Activated T-cell treated with anti-CD3 and anti-CD28 coated beads for 1 hour (primary cell): ENCODE measurements at places on chromosomes 7 and 10.

DNA sequence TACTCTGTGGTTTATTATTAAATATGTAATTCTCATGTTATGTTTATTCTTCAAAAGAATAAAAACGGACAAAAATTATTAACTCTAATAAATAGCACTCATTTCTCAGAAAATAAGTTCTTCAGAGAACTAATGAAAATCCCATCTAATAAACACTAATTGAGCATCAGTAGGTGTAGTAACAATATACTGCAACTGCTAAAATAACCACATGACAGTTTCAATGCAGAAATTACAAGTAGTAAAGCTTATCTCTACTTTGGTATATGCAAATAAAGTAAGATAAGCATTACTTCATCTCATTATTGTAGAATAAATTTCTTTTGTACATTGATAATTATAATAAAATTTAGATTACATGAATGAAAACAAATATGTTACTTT is 56.4 kb upstream of the DKK1 start:
- no peak for DNase-seq

- no peak for DNase-seq
These were observed 349.0 kb downstream of the SORCS1 start for GRCh38 chr10:106815427-106816043.

DNA sequence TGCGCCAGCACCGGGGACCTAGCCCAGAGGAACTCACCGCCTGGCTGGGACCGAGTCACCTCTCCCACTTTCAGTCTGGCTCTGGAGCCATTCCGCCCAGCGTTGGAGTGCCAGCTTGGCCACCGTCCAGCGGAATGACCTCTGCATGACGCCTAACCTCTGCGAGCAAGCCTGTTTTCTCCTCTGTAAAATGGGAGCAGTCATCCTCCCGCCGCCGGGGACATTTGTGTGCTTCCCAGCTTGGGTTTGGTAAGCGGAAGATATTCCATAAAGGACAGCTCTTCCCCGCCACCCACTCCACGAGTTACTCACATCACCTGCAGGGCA is 1.3 kb upstream of the ZCCHC24 start:
- DNase-seq = no peak

DNA sequence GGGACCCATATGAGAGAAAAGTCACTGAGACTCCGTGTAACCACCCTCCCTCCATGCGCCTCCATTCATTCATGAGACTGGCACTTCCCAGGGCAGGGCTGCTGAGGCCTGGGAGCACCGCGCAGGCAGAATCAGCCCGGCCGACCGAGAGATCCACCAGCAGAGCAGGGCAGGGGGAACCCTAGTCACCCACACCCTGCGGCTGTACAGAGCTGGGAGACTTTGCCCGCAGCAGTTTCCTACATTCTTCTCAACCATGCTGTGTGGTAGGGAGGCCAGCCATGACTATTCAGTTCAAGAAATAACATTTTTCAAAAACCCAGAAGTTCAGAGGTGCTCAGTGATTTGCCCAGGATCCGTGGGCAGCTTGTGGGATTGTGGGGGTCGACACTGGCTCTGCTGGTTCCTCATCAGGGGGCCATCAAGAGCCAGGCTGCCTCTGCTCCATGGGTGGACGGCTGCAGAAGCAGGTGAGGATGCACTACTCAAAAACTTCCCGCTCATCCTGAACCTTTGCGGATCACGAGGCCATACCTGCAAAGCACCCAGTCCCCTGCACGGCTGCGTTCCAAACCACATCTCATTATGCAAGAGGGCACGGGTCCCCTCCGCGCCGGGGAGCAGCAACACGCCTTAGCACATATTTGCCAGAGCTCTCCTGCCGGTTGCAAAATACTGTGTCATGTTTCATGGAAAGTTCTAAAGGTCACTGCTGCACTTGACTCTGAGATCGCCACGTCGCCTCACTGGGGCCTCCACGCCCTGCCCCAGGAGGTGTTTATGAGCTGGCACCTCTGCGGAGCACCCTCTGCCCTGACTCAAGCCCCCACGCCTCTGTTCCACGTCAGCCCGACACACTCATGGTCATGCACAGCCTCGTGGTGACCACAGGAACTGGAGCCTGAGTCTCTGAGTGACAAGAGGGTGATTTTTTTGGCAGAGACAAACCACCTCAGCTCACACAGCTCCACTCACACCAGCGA is 132.0 kb downstream of the PRKAG2 start:
- no peak for DNase-seq

- no peak for DNase-seq
These were observed 32.1 kb downstream of the BAZ1B start for GRCh38 chr7:73489976-73490375.

DNA sequence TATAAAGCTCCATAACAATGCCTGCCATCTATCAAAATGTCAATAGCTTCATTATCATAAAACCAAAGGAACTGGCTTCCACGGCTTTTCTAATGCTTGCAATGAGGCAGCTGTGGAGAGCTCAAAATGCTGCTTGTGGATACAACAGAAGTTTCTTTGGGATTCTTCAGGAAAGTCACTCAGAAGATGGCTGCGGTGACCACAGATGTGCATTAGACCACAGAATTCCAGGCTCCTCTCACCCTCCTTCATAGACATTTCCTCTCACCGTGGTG is 77.2 kb downstream of the CDCA7L start:
- DNase-seq = no peak

- no peak for DNase-seq
These were observed 397.8 kb upstream of the NRP1 start for GRCh38 chr10:33732161-33732680.

DNA sequence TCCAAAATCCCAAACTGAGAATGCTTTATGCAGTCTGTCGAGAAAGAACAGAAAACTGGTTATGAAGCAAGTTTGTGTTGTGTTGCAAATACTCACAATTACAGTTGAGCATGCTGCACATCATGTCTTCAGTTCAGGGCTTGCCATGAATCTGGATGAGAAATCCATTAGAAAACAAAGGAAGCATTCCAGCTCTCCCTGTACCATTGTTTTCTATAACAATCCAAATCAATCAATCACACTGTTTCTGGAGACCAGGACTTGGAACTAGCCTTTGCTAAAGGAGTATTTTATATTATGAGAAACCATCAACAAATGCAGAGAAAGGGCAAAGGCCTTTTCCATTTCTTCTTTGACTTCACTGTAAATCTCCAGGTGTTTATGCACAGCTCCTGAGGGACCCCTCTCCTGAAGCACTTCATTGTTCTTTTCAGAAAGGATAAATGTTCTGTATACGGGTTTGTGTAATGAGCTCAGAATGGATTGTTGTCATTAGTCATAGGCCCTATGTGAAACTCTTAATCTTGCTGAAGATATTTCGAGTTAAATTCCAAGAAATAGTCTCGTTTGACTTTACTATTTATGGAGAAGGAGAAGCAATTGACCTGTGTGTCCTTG is 364.7 kb upstream of the POM121L12 start:
- no peak for DNase-seq

DNA sequence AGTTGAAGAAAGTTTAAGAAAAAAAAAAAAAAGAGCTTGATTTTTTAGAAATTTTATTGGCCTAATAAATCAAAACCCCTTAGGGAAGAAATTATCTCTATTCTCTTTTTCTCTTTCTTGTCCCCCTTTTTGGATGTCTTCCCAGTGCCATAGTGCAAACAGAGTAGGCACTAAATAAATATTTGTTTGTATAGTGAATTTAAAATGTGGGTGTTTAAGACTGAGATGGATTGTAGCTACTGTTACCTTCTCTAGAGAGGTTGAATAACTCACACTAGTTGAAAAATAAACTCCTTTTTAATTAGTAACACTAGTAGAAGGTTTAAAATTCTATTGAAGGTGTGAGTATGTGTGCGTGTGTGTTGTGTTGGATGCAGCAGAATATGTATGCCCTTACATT is 783.8 kb downstream of the NXPH1 start:
- DNase-seq = no peak

DNA sequence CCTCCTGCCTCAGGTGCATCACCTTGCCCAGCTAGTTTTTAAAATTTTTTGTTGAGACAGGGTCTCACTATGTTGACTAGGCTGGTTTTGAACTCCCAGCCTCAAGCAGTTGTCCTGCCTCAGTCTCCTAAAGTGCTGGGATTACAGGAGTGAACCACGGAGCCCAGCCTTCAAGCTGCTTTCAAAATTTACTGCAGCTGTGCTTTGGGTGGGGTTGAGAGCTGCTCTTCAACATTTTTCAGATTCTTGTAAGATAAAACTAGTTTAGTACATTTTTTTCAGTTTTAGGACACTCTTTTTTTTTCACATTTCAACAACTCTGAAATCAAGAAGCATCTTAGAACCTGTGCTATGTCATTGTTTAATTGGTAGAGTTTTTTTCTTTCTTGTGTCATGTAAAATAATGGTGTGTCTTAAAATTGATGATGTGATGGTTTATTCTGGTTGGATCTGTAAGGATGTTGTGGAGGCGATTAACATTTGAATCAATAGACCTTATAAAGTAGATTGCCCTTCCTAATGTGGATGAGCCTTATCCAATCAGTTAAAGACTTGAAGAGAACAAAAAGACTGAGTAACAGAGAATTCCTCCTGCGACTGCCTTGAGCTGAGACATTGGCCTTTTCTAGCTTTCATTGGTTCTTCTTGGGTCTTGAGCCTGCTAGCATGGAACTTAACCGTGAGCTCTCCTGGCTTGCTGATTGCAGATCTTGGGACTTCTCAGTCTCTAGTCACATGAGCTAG is 13.5 kb downstream of the PLEKHA8 start:
- DNase-seq = no peak

- no peak for DNase-seq
These were observed 112.3 kb upstream of the FZD1 start for GRCh38 chr7:91151916-91152315.

DNA sequence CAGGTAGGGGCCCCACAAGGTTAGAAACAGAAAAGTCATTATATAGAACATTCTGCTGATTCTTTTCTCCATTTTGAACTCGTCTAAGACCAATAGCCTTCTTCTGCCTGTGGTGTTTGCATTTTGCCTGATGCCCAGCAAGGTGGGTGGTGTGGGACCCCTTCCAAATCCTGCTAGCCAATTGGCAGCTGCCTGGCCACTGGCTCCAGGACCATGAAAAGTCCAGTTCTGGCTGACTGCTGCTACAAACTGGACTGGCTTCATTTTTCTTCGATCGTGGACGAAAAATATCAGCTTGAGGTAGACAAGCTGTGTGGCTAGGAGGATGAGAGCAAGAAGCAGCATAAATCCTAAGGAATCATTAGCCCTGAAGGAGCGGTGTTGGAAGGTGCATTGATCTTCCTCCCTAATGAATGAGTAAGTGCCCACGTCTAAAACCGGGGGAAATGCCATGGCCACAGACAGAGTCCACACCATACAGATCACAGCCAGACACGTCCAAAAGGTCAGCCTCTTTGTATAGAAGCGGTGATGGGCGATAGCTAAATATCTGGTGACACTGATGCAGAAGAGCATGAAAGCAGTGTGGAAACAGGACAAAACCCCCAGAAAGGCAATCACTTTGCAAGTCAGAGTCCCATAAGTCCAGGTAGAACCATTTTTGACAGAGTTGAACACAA is 2.7 kb downstream of the GPR85 start:
- DNase-seq = no peak

GRCh38 chr10:4983615-4984216 is 19.9 kb downstream of the AKR1C2 start:
- DNase-seq = no peak

GRCh38 chr10:24251547-24251946 is 42.6 kb downstream of the KIAA1217 start:
- DNase-seq = no peak

GRCh38 chr10:93417266-93417665 is 64.9 kb downstream of the MYOF start:
- DNase-seq = no peak

DNA sequence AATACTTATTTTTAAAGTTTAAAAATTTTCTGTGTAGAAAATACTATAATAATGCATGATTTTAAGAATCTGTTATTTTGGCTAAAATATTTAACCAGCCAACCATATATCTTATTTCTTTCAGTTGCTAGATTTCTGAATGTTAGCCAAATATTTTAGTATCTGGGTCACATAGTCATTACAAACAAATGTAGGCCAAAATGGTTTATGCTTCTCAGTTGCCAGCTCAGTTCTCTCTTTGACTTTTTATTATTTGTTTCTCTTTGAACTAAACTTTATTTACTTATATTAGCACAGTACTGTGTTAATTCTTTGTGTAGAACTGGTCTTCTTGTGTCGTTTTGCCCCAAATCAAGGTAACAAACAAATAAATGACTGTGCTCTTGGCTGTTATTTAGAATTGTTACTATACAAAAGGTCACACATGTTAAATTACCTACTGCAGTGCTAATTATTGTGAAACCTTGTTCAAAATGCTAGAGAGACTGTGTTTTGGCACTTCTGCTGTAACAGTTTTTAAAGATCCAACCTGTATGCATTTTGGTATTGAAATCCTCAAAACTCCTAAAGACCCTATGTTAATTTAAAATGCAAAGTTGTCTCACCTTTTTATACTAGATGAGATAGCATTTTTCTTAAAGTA is 39.8 kb downstream of the ZEB1 start:
- DNase-seq = no peak

DNA sequence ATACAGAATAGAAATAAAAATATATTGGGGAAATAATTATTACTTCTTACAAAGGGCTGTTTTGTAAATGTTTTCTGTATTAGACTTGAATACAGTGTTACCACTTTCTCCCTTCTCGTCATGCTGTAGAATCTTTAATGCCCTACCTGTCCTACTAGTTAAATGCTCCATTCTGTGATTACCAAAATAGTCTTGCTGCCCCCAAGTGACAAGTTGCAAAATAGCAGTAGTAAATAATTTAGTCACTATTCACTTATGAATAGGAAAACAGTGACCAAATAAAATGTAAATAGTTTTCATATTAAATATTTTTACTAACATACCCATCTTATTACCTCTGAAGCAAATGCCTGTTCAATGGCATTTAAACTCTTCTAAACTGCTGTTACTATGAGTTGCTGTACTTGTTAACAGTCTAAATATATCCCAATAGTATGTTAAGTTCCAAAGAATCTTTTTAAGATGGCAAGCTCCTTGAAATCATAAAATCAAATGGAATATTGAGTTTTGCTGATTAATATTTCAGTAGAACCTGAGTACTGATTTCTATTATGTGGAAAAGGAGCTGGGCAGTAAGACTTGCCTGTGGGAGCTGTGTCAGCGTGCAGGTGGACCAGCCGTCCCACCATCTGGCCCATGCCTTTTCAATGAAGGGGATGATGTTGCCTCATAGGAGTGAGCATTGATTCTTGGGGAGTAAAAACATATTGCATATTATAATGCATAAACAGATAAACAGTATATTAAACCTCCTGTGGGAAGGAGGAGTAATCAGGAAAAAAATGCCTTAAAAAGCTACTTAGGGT is 18.1 kb upstream of the OIT3 start:
- DNase-seq = no peak

DNA sequence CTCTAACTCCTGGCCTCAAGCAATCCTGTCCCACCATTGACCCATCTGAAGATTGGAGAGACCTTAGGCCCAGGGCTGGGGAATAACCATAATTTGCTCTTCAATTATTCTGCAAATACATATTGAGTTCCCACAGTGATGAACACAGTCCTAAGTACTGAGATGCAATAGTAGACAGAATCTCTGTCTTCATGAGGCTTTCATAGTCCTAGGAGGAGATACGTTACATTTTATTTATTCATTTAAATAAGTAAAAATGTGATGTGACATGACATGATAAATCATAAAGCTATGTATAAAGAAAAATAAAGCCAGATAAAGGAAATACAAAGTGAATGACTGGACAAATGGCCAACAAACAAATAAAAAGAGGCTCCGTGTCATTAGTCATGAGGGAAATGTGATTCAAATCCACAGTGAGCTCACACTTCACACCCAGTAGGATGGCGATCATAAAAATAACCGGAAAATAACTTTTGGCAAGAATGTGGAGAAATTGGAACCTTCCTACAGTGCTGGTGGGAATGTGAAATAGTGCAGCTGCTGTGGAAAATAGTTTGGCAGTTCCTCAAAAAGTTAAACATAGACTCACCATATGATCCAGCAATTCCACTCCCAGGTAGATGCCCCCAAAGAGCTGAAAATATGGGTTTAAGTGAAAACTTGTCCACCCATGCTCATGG is 52.1 kb upstream of the JCAD start:
- DNase-seq = no peak
